ENCODE measurements at places on chromosomes 4 and X.

- DNase-seq: peak; percentile 62
Observed at GRCh38 chr4:76430519-76431388, 4.3 kb upstream of the SHROOM3 start.

GRCh38 chrX:57915680-57916079, 5.4 kb upstream of the ZXDA start:
- DNase-seq: no peak

DNA sequence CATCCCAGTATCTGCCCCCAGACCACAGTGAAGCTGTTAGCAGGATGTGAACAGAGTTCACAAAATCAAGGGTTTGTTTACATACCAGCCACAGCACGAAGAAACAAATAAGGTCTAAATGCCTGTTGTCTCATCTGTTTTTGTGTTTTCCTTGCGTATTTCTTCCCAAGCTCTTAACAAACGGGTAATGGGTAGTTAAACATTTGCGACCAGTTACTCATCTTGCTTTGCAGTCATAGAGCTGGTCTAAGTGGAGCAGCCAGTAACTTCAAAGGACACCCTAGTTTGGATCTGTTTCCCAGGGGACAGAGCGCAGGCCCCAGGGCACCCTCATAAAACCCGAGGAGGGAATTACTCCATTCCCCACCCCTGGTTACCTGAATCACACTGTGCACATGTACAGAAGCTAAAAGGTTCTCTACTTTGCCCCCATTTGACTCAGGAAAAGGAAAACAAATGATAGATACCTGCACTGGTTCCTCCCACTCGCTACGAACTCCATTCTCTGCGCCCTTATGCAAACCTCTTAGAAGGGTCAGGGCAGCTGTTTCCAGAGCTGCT, 68.8 kb downstream of the MAML3 start:
- DNase-seq: no peak

GRCh38 chr4:26884486-26884988, 23.9 kb downstream of the STIM2 start:
- peak; percentile 28 for DNase-seq

DNA sequence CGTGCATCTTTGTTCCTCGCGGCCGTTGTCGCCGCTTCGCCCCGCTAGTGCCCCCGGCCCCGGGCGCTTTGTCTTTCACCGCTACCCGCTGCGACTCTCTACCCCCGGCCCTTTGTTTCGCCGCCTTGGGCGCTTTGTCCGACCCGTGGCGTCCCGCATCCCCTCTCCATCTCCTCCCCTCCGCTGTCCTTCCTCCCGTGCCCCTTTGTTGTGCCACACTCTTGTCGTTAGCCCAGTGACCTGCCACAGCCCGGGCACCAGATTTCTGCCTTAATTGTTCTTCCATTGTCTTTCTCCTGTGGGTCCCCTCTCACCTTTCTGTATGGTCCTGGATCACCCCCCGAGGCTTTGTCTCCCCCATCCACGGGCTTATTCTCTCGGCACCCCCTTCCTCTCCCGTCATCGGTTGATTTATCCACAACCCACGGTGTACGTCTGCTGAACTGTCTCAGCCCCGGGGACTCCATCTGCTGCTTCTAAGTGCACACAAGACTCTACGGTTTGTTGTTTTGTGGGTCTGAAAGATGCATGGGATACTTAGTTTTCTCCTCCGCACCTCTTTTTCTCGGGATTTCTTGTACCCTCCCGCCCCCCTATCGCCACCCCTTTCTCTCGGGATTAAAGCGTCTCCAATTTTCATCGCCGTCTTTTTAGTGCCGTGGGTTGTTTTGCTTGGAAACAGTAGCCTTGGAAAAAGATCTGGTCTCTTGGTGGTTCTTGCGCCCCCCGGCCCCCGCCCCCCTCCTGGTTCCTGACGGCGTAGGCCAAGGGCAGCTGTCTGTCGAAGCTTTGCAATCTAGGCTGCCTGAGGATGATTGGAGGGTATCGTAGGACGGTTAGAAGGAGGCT, 783 bp downstream of the RBPJ start:
- DNase-seq: no peak

- no peak for DNase-seq
Observed at GRCh38 chr4:110798687-110799086, 175.8 kb upstream of the PITX2 start.

- no peak for DNase-seq
Observed at GRCh38 chrX:8244301-8244700, 73.2 kb upstream of the VCX2 start.

DNA sequence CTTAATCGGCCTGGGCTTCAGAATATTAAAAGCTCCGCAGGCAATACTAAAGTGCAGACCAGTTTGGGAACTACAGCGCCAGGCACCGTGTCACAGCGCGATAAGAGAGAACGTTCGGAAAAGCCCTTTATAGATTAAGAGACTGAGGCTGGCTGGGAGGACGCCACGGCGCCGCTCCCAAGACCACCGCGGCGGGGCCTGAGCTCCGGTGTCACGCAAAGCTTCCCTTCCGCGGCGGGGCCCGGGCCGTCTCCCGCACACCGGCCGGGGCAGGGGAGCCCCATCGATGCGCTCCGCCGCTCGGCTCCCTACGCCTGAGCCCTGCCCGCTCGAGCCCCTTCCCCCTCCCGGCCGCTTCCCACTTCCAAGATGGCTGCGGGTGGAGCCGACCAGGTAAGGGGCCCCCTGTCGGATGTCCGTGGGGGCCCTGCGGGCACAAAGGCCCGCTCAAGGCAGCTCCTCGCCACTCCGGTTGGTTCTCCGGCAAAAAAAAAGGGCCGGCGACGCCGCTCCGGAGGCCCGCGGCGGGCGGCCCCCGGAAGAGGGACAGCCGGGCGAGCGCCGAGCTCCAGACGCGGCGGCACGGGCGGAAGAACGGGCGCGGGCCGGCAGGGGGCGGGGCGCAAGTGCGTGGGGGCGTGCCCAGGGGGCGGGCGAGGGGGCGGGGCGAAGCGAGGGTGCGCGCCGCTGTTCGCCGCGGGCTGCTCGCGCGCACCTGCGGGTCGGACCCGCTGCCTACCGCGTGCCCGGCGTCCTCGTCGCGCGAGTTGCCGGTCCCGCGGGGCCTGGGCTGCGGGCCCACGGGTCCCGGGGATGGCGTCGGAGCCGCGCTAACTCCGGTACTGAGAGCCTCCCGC, at the start of gene TBC1D14:
Gene TBC1D14, plus strand, starts transcription at position 714 of the 857 bp plus-strand sequence. CDS start 13,564 bp downstream, outside the sequence.
- DNase-seq: peak; percentile 99

DNA sequence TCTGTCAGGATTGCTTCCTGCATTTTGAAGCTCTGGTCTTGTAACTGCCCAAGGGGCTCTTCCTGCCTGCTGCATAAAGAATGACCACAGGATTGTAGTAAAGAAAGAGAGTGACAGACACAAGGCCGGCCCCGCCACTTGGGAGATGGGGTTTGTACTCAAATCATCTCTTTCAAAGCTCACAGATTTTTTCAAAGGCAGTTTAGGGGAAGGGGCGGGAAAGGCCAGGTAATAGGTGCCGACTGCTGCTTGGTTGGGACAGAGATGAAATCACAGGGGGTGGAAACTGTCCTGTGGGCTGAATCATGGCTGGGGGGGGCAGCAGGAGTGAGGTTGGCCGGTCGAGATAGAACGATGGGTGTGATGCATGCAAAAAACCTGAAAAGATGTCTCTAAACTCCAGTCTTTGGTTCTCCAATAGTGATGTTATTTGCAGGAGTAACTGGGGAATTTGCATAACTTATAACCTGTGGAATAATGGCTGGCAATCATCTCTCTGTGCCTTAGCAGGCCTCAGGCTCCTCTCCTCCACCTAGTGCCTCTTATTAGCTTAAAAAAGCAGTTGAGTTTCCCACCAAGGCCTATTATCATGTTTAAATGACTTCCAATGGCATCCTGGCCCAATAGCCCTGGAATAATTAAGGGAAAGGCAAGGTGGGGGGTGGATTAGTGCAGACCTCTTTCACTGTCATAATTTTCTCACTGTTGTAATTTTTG, 778.4 kb upstream of the FRG1 start:
- no peak for DNase-seq

All from GM13977 (cell line).